ENCODE measurements at places on chromosomes 12 and 14.

GRCh38 chr14:86954623-86955022, 1038.4 kb downstream of the GALC start:
- DNase-seq: no peak

DNA sequence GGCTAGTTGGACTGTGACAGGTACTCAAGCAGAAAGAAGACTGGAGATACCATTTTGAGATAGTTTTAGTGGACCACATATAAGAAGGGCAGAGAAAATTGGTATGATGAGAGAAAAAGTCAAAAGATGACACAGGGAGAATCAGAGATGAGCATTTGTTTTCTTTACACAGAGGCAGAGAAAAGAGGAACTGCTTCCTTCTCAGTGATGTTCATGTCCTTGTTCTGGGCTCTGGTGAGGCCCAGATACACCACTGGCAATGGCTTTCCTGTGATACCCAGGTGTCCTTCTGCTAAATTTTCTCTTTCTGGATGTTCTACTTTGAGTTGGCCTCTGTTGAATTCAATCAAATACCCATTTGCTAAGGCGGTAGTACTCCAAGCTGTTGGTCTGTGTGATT, 1782.7 kb upstream of the SEL1L start:
- DNase-seq: no peak

- no peak for DNase-seq
These were observed 13.5 kb upstream of the TAS2R46 start for GRCh38 chr12:11075642-11076041.

GRCh38 chr14:104695660-104696000, 6.2 kb downstream of the INF2 start:
- DNase-seq: no peak

DNA sequence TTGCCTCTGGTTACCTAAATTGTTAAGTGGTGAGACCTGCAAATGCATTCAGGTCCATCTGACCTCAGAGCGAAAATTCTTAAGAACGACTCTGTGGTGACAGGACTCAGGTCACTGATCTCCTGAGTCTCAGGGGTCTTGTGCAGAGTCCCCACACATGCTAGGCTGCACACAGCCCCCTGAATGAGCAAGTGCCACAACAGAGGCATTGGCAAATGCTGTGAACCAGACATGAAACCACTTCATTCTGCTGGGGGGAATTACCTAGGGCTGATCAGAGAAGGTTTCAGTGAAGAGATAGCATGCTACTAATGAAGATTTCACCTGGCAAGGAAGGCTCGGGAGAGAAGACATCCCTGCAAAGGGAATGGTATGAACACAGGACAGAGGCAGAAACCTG, 281.6 kb downstream of the ITPR2 start:
- no peak for DNase-seq

GRCh38 chr12:15801770-15802744, 12.9 kb upstream of the EPS8 start:
- DNase-seq: no peak

GRCh38 chr12:132620899-132621656, 2.5 kb downstream of the P2RX2 start:
- no peak for DNase-seq

DNA sequence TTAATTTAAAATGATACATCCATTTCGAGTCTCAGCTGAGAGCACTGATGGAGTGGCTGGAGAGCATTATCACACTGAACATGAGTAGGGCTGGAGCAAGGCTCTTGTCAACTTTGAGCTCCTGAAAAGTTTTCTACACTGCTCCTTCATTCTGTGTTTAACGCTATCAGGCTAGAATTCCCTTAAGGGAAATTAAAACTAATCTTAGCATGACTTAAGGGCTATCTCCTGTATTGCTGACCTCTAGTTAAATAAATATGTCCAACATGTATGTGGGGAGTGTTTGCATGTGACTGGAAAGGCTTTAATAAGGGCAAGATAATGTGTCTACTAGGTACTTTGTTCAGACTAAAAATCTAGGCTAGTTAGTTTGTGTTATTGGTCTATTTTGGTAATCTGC, 116.7 kb upstream of the CAND1 start:
- DNase-seq: no peak

DNA sequence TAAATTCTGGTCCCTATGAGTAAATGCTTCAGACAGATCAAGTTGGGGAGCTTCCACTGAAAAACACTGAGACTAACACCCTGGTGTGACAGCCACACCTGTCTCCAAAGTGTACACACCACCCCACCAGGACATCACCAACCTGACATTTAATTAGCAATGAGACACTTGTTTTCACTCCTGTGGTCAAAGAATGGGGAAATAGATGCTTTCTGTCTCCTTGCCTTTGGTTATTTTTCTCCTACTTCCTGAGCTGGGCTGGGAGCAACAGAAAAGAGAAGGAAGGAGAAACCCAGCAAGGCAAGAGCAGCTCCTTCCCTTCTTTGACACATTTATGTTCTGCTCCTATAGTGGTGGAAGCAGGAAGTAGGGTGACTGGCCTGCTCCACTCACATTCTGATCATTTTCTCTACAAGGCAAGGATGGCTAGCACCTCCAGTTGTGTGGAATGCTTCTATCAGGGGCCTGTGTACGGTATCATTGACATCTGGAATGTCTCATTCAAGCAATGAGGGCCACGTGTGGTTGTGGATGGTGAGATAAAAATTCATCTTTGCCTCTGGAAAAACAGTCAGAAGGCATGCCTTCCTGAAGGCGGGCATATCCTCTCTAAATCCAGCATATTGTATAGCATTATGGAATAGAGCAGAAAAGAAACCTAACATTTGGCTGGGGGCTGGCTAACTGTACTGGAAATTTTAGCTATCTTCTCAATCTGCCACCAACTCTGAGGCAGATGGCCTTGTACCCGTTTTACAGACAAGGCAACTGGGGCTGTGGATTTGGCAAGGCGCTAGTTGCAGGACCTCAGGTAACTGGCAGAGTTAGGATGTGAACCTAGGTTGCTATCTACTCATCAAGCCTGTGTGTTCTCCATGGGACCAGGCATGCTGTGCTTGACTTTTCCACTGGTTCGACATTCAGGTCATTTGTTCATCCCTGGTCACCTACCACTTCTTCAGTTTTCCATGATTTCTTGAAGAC, 24.8 kb upstream of the LGALS3 start:
- no peak for DNase-seq

GRCh38 chr14:35261774-35262173, 30.4 kb upstream of the PSMA6 start:
- no peak for DNase-seq

DNA sequence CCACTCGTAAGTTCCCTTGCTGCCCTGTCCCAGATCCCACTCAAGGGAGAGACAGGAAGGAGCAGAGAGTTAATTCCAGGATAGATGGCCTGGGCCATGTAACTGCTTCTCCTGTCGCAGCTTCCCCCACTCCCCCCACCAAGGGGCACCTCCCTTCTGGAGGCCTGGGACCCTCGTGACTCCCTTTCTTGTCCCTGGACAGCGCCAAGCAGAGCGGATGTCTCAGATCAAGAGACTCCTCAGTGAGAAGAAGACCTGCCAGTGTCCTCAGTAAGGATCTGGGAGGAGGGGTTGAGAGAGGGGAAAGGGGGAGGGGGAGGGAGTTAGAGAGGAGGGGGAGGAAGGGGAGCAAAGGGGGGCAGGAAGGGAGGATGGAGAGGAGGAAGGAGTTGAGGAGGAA, 3.0 kb upstream of the GPR162 start:
- no peak for DNase-seq

All from AG09319 (cell line).